Lung microvascular endothelial cell (primary cell): ENCODE measurements at places on chromosomes 11 and 22.

- DNase-seq = no peak
Measured at GRCh38 chr11:92793189-92793588, 176.3 kb upstream of the MTNR1B start.

GRCh38 chr22:38176170-38176741 lies 5.4 kb downstream of the PLA2G6 start:
- DNase-seq = peak; percentile 100

DNA sequence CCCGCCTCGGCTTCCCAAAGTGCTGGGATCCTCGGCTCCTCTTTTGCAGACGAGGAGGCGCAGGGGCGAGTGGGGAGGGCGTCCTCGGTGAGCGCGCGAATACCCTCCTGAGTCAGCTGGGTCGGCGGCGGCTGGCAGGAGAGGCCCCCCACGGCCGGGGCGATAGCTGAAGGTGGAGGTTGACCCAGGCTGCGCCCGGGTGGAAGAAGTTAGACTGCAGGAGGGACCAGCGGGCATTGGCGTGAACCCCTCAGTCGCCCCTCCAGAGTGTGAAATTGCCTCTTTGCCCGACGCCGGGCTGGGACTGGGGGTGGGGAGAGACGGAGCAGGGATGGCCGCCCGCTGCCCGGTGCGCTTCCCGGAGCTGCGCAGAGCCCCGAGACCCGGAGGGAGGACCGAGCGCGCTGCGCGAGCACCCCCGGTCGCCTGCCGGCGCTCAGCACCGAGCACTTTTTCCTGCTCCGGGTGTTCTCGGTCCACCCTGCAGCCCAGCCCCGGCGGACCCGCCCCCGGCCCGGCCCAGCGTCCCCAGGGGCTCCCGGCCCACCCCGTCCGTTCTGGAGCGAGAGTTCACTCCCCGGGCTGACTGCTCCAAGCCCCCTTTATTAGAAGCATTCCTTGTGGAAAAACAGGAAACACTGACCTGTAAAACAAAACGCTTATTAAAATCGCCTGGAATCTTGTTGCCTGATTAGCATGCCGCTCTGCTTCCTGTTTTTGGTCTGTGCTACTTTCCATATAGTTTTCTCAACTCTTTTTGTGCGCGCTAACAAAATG lies 13.7 kb upstream of the CPT1A start:
- peak; percentile 47 for DNase-seq

DNA sequence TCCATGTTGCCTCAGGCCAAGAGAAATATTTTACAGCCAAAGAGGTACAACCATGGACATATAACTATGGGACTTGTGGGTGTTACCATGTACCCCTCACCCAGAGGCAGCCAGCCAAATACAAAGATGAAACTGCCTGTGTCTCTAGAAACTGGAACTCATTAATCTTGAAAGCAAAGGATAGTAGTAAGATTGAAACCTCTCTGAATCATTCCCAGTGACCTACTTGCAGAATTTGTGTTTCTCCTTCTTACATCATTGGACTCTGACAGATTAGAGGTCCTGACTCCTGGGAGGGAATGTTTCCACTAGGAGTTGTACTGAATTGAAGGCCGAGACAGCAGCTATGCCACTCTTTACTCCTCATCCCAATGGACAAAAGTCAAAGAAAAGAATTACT lies 257.4 kb upstream of the UBASH3B start:
- no peak for DNase-seq

DNA sequence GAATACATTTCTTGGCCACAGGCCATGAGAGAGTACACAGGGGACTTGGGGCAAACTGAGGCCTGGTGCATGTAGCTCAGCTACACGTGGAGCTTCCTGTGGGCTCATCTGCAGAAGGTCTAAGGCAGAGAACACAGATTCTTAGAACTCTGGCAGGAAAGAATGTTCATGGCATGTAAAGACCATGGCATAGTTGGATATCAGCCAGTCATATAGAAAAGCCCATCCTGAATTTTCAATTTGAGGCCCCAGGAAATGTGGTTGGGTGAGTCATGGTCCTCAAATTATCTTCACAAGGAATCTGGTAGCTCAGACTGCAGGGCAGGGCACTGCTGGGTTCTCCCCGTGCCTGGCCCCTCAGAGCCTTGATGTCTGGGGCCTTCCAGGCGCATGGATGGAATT lies 13.7 kb upstream of the ST3GAL4 start:
- no peak for DNase-seq
